ENCODE measurements at places on chromosomes 3 and 15.
A peak's percentile ranks its signal among the peaks of the same experiment; 100 is the strongest.

GRCh38 chr3:11764931-11765363, 81.7 kb downstream of the TAMM41 start:
- no peak for DNase-seq

- no peak for DNase-seq
Measured at GRCh38 chr3:128491691-128491940, 1.4 kb downstream of the GATA2 start.

DNA sequence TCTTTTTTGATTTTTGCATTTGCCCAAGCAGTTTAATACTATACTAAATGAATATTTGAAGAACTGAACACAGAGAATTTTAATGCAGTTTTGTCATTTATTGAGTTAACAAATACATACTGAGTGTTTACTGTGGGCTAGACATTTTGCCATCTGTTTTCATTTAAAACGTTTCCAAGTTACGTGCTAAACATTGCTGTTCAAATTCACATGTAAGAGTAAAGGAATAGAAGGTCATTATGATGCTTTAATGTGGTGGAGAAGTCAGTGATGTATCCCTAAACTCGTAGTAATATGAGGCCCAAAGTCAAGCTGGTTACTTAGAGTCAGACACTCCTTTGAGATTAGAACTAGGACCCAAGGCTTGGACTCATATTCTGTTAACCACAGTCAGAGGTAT, 49.4 kb downstream of the CRYBG3 start:
- DNase-seq, result no peak

- no peak for DNase-seq
Measured at GRCh38 chr15:50107157-50107556, 11.9 kb downstream of the ATP8B4 start.

- DNase-seq, result no peak
Measured at GRCh38 chr3:171429635-171430034, 30.6 kb downstream of the TNIK start.

DNA sequence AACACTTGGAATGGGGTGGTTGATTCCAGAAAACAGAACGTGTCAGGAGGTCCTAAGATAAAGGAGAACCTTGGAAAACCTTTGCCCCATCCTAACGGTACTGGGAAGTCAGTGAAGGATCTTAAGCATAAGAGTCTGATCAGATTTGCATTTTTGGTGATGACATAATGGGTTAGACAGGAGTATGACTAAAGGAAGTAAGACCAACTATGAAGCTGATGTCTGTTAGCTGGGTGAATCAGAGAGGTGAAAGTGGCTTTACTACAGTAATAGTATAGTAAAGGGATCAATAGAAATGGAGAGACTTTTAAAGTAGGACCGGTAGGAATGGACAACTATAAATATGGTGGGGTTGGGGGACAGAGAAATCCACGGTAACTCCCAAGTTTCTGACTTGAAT, 12.6 kb downstream of the GTF2A2 start:
- no peak for DNase-seq

DNA sequence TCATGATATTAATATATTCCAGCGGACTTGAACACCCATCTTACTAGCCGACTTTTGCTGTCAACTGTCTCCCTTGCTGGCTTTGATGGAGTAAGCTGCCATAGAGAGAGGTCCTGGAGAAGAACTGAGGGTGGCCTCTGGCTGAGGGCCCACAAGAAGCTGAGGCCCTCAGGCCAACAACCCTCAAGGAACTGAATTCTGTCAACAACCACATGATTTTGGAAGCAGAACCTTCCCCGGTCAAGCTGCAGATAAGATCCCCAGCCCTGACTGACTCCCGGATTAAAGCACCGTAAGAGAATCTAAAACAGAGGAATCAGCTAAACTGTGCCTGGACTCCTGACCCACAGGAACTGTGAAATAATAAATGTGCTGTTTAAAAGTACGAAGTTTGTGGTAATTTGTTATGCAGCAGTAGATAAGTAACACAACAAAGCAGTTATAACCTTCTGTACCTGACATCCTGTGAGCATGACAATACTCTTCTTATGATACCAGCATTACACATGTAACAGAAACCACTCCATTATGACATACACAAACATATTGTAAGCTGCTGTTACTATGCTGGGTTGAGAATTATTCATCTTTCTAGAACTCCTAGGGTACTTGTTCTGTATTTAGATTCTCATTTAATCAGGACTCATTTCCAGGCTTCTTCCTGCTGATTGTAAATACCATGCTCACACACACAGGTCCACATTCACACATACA, 66.2 kb downstream of the HES1 start:
- no peak for DNase-seq

GRCh38 chr3:37811625-37812498, 49.8 kb upstream of the CTDSPL start:
- no peak for DNase-seq

DNA sequence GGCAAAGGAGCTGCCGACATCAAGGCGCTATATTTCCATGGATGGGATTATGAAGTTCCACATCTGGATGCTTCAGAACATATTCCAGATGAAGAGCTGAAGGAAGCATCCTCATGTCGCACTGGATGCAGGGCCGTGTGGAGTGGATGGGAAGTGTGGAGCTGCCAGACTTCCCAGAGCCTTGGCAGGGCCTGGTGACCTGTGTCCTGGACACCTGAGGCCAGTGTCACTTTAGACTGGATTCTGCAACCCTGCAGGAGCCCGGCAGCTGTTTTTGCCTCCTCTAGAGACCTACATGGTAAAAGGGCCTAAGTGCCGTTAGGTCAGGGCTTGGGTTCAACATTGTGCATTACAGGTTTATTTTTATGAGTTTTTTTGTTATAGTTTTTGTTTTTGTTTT, 11.3 kb upstream of the XYLB start:
- DNase-seq, result no peak

GRCh38 chr15:99511866-99512661, 53.7 kb upstream of the MEF2A start:
- no peak for DNase-seq

- no peak for DNase-seq
Measured at GRCh38 chr15:75637245-75638009, 2.6 kb downstream of the IMP3 start.

DNA sequence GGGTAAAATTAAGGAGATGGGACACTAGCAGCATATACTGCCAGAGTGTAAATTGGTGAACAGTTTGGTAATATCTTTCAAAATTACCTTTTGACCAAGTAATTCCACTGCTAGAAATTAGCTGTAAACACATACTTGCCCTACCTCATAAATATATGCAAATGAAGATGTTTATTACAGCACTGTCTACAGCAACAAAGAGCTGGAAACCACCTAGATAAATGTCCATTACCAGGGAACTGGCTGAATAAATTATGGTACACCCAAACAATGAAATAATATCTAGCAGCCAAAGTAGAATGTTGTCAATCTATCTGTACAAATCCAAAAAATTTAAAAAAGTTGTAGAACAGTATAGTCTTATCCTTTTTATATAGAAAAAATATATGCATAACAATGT, 105.9 kb upstream of the FAM3D start:
- no peak for DNase-seq

DNA sequence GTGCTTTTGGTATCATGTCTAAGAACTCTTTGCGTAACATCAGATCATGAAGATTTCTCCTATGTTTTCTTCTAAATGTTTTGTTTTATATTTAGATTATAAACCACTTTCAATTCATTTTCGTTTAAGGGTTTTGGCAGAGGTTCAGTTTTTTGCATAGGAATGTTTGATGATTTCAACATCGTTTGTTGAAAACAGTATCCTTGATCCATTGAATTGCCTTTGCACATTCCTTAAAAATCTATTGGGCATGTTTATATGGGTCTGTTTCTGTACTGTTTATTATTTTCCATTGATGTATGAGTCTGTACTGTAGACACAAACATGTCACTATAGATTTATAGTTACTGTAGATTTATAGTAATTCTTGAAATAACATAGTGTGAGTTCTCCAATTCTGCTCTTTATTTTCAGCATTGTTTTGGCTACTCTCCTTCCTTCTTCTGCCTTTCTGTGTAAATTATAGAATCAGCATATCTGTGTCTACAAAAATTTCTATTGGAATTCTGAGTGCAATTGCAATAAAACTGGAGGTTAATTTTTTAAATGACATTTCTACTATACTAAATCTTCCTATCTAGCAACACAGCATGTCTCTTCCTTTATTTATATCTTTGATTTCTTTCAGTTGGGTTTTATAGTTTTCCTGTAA, 374.0 kb downstream of the SV2B start:
- no peak for DNase-seq

DNA sequence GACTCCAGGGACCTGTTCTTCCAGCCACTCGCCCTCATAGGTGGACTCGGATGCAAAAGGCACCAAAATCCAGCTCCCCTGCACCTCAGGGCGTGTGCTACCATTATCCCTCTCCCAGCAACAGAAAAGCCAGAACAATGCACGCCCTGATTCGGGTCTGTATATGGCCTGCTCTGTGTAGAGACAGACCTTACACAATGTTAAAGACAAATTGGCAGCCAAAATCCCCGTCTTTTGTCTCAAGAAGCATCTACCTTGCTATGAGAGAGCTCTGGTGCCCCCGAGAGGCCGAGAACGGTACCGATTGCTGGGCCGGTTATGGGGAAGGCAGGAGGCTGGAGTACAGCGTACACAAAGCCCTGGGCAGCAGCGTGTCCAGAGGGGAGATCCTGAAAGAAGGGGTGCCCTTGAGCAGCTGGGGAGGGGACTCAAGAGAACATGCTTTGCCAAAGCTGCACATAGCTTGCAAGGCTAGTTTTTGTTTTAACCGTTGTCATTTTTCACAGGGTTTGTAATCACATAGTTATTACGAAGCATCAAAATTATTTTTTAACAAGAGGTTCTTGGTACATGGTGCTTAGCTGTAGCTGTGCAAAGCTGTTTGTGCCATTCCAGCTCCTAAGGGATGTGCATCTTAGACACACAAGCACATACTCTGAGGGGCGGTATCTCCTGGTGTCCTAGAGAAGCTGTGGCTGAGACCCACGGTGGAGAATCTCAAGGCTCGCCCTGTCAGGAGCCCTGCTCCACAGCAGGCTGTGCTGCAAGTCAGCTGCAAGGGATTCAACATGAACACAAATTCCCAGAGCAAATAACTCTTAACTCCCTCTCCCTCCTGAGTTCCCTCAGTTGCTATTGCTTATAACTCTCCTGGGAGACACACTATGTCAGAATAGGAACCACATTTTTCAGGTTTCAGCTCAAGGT, 461.5 kb upstream of the PPP2R3A start:
- DNase-seq, result peak; percentile 78

DNA sequence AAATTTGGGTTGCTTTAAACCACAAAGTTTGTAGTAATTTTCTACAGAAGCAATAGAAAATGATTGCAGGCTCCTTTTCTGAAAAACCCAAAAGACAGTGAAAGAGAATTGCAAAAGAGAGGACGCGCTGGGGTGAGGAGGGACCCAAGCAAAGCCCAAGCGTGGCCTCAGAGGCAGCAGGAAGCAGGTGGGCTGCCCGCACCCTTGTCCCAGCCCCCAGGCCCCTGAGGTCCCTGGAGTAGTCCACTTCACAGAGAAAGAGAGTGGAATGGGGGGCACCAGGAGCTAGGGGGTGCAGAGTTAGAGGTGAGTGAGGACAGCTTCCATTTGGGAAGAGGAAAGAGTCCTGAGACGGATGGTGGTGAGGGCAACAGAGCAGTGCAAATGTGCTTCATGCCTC, 11.6 kb downstream of the DNAJB8 start:
- no peak for DNase-seq

DNA sequence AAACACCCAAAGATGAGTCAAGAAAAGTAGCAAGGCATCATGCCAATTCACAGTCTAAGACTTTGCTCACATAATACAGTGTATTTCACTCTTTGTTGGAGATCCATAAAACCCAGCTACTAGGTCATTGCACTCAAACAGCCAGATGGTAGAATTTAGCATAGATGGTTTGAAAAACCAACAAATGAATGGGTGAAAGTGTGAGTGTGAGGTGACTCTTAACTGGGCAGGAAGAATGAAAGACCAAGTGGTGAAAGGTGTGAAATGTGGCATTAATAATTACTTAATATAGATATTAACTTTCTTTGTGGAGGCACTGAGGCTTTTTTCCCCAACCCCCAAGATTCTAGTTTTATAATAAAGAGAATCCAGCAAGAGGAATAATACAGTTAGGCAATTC, 159.5 kb downstream of the SQOR start:
- no peak for DNase-seq

- no peak for DNase-seq
Measured at GRCh38 chr3:195025056-195025883, 245.7 kb downstream of the XXYLT1 start.

GRCh38 chr15:62391641-62392262, 226.7 kb upstream of the C2CD4B start:
- peak; percentile 25 for DNase-seq

GRCh38 chr3:175851541-175851940, 992.4 kb downstream of the NAALADL2 start:
- DNase-seq, result no peak

DNA sequence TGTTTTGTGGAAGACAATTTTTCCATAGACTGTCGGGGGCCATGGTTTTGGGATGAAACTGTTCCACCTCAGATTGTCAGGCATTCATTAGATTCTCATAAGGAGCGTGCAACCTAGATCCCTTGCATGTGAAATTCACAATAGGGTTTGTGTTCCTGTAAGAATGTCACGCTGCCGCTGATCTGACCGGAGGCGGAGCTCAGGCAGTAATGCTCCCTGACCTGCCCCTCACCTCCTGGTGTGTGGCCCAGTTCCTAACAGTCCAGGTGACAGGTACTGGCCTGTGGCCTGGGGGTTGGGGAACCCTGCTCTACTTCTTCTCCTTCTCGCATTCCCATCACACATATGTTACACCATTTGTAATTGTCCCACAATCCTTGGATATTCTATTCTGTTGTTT, 11.0 kb downstream of the CHRNA7 start:
- DNase-seq, result no peak

GRCh38 chr15:90875549-90875981, 7.2 kb downstream of the FURIN start:
- no peak for DNase-seq

DNA sequence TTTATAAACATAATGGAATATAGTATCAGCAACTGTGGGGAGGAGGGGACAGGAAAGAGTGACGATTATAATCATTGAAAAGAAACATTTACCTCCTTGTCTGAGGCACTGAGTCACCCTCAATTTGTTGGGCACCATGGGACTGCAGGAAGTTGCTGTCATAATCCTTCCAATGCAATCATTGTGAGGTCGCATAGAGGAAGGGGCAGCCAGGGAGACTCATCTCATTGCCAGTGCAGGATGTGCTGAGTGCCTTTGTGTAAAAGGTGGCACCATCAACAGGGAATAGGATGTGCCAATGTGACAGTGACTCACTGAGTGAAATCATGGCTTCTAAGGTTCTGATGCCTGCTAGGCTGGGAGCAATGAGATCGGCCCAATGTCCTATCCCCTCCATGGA, 300.4 kb upstream of the ADAMTS9 start:
- no peak for DNase-seq
